Bone marrow (tissue), 2 donors: ENCODE measurements at places on chromosomes 1 and 21.

DNA sequence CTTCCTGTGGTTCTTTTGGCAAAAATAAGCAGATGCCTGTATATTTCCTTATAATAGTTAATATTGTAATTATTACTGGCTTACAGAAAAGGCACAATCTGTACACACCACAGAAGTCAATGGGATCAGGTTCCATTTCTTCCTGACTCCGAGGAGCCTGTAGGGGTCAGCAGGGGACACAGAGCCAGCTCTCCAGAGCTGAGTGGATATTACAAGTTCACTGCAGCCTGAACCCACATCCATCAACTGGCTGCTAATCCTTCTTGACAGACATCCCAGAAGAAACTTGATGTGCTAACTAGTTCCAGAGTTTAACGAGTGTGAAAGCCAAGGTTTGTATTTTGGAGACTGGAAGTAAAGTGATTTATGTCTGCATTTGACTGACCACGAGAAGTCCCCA lies 203.8 kb downstream of the LMX1A start:
- no peak for DNase-seq

- no peak for DNase-seq
Measured at GRCh38 chr1:101178341-101178687, 58.5 kb upstream of the S1PR1 start.

GRCh38 chr1:37633938-37634243 lies 801 bp downstream of the RSPO1 start:
- no peak for DNase-seq

DNA sequence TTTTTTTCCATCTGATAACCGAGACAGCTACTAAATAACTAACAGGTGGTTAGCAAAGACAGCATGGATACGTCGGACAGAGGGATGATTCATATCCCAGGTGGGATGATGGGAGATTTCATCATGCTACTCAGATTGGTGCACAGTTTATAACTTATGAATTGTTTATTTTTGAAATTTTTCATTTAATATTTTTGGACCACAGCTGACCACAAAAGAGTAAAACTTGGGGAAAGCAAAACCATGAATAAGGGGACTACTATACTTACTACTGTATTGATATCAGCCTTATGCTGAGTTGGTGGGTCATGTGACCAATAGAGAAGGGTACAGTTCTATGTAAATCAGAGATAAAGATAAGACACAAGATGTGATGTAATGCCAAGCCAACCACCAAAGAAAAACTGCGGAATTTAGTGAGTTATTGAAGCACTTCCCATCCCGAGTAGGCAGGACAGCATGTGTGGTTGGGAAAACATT lies 248.1 kb upstream of the C1orf105 start:
- no peak for DNase-seq

- DNase-seq, result no peak
Measured at GRCh38 chr1:118627435-118627834, 360.7 kb downstream of the TBX15 start.

GRCh38 chr1:16458831-16459230 lies 18.3 kb downstream of the NECAP2 start:
- DNase-seq, result no peak

DNA sequence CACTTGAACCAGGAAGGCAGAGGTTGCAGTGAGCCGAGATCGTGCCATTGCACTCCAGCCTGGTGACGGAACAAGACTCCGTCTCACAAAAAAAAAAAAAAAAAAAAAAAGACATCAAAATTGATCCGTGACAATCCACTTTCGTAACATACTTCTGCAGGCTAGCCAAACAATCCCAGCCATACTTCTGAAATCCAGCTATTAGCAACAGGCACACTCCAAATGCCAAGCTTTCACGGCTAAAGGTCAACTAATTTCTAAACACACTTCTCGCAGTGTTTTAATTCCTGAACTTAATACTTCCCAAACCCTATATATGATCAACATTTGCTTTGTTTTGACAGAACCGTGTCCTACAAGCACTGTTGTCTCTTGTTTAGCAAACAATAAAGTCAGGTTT lies 411.3 kb upstream of the RUNX1 start:
- DNase-seq, result no peak

DNA sequence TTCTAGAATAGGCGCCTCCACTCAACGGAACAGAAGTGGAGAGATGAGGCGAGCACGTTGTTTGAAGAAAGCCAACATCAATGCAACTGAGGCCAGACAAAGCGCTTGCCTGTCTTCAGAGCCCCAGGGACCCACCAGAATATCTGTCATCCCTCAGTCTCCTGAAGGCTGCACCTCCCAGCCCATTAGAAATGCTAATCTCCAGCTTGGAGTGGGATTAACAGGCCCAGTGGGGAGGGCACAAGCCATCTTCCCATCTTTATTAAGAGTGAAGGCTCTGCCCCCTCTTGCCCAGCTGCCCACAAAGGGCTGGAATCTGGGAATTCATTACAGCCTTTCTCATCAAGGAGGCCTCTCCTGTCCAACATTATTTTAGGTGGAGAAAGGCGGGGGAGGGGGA lies 16.8 kb upstream of the CNTN2 start:
- DNase-seq, result no peak

DNA sequence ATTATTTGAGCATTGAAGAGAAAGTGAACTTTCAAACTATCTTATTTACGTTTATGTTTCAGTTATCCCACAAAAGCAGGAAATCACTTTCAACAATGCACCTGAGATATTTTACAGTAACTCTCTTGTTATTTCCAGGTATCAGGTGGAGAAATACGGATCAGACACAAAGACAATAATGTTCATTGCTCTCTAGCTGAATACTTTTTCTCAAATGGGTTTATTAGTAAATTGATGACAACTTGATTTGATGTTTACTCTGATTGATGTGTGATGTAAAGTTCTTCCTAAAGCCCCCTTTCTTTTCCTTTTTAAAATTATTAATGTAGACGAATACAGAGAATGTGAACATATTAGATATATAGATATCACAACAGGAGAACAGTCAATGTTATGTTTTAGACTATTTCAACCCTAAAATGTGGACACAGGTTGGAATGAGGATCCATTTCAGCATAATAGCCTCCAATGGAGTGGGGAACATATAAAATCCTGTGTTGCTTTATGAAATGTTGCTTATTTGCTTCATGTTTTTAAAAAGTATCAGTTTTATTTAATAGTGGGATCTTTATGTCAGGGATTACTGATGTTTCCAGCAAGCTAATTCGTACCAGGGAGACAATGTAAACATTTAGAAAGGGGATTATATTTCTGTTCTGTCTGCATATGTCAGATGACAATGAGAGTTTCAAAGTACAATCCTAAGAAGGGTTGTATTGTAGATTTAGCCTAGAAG lies 1522.3 kb upstream of the TPTE start:
- no peak for DNase-seq

- peak; percentile 5 for DNase-seq
Measured at GRCh38 chr1:8987881-8988617, 38.2 kb downstream of the SLC2A7 start.

GRCh38 chr1:27011058-27011764 lies 1.4 kb downstream of the TENT5B start:
- no peak for DNase-seq

GRCh38 chr1:241356187-241356518 lies 852 bp downstream of the RGS7 start:
- DNase-seq, result no peak

DNA sequence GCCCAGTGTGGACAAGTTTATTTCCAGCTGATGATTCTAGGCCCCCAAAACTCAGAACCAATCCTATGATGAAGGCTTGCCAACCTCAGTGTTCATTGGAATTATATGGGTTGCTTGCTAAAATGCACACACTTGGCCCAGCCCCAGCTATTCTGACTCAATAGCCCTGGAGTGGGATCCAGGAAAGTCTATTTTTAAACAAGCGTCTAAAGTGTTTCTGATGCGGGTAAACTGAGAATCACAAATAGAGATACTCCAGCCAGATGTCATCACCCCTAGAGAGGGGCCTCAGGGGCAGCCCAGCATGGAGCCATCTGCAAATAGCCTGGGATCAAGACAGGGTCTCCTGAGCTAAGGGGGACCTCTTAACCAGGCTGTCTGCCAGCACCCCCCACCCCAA lies 46.0 kb downstream of the PKP1 start:
- DNase-seq, result no peak

GRCh38 chr1:23577056-23578004 lies 18.0 kb upstream of the ID3 start:
- DNase-seq, result no peak

DNA sequence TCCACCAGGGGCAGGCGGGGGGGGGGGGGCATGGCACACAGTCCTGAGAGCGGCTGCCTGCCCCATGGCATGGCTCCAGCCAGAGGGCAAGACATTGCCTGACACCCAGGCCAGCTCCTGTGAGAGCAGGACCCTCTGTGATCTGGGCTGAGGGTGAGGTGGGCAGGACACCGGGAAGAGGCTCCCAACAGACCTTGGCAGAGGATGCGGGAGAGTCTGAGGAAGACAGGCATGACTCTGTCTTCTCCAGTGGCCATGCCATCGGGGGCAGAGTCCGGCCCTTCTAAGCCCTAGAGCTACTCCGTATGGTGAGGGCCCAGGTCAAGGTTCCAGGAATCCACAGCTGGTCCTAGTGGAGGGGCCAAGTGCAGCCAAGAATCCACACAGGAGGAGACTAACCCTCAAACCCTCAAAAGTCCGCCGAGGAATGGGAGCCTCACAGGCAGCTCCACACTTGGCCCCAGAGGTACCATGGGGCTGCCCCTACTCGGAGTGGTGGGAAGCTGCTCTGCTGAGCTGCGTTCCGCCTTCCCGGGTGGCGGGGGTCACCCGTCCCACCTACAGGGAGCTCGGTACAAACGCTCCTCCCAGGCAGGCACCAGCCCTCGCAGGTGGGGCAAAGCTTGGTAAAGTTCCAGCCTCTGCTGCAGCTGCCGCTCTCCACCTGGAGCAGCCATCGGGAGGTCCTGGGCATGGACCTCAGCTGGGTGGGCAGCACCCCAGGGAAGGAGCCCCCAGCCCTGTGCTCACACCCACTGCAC lies 6.5 kb downstream of the ACTRT2 start:
- DNase-seq, result no peak

GRCh38 chr1:25875154-25875855 lies at the start of gene PAQR7:
Gene PAQR7, minus strand, starts transcription at chr1:25875708. Its CDS starts 11,869 bp downstream, at chr1:25863839.
- peak; percentile 23 for DNase-seq

DNA sequence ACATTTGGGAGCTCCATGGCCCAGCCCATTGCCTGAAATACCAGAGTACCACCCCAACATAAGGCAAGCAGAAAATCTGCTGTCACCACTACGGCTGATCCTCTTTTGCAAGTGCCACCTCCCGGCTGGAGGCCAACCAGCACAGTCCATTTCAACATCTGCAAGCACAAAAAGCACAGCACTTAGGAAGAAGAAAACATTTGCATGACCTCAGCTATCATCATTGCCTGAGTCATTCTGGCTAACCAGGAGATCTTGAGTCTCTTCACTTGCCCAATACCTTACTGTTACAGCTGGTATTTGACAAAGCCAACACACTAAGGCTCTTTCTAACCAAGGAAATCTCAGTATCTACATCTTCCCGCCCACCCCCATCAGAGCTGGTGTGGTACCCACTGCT lies 55.9 kb downstream of the NEK7 start:
- DNase-seq, result no peak

GRCh38 chr1:196423612-196424011 lies 184.6 kb downstream of the KCNT2 start:
- DNase-seq, result no peak

GRCh38 chr1:85279458-85280080 lies 3.1 kb upstream of the BCL10 start:
- DNase-seq, result no peak

DNA sequence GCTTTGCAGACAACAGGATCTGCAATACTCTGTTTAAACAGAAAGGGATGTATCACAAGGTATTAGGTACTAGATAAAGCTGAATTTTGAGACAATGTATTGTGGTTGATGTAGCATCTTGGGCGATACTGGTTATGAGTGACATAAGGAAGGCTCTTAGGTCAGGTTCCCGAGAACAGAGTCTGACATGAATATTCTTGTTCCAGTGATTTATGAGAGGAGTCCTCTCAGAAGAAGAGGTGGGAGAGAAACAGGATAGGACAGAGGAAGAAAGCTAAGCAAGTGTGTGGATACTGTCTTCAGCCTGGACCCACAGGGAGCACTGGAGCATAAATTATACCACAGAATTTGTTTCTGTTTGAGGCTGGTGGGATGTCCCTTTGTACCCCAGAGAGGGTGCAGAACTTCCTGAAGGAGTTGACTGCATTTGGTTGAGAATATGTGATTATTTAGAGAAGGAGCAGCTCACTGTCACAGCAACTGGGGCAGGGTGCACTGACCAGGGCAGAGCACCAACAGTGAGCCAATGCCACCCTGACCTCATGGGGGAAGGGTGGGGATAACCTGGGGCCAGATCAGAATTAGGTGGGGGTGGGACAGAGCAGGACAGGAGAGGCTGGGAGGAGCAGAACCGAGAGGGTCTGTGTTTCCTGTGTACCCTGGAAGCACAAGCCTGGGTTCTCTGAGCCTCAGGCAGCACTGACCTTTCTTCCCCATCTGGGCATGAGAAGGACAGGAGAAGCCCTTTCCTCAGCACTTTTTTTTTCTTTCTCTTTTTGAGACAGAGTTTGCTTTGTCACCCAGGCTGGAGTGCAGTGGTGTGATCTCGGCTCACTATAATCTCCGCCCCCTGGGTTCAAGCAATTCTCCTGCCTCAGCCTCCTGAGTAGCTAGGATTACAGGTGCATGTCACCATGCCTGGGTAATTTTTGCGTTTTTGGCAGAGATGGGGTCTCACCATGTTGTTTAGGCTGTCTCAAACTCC lies 36.3 kb upstream of the SLC6A9 start:
- no peak for DNase-seq

DNA sequence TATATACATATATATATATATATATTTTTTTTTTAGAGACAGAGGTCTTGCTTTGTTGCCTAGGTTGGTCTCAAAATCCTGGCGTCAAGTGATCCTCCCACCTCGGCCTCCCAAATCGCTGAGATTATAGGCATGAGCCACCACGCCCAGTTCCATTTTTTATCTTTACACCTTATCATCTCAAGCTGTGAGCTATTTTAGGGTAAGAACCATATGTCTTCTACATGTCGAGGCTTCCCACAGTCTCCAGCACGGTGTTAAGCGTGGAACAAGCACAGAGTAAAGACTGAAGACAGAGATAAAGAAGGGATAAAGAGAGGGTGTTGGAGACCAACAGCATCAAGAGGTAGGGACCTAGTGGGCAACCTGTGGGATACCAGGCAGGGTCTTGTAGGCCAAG lies 14.2 kb downstream of the ARHGEF2 start:
- no peak for DNase-seq

GRCh38 chr1:234841710-234842231 lies 231.8 kb upstream of the IRF2BP2 start:
- DNase-seq, result peak; percentile 38

GRCh38 chr1:212637902-212638301 lies 29.3 kb downstream of the ATF3 start:
- no peak for DNase-seq

DNA sequence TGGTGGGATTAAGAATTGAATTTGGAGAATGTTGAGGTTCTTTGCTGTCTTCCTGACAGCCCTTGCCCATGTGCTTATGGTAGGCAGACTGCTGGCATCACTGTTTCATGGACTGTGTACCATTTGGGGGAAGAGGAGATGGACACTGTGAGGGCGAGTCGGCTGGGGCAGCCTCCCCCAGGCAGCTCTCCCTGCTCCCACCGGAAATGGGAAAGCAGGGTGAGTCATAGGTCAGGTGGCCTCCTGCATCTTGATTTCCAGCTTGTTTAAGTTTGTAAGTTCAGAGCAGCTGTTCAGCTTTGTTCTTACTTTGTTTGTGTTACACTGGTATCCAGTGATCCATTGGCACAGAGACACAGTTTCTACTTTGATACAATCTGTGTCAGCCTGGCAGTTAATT lies 87.2 kb upstream of the CNIH3 start:
- DNase-seq, result no peak

- DNase-seq, result no peak
Measured at GRCh38 chr1:231508497-231508896, 20.0 kb upstream of the TSNAX start.

GRCh38 chr21:34648739-34649297 lies 20.0 kb upstream of the CLIC6 start:
- no peak for DNase-seq
